ENCODE measurements at places on chromosomes 4 and X.
A peak's percentile ranks its signal among the peaks of the same experiment; 100 is the strongest.

- peak; percentile 74 for DNase-seq
Measured at GRCh38 chrX:119502727-119503483, 34.7 kb downstream of the SLC25A5 start.

DNA sequence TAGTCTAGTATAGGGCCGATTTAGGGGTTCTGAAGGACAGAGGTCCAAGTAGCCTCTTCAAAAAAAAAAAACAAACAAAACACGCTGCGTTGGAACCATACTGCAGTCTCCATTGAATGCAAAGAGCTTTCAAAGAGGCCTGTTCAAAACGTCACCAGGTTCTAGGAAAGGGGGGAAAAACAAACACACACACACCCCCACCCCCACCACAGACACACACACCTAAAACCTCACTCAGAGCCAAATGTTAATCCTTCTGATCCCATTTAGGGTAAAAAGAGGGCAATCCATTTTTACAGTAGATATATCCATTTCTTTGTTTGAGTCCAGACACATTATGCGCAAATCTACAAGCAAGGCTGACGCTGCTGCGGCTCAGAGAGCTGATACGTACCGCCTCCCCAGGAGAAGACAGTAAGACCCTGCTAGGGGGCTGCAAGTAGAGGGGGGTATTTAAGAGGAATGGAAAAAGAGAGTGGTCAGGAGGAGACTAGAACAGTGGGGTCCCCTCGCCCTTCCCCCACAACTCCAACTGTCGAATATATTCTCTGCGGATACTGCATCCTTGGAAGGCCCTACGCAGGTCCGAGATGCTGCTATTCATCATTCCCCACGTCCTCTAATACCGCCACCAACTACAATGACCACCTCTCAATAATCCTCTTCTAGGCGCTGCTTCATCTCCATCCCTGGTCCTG lies 1.3 kb downstream of the NKRF start:
- no peak for DNase-seq

DNA sequence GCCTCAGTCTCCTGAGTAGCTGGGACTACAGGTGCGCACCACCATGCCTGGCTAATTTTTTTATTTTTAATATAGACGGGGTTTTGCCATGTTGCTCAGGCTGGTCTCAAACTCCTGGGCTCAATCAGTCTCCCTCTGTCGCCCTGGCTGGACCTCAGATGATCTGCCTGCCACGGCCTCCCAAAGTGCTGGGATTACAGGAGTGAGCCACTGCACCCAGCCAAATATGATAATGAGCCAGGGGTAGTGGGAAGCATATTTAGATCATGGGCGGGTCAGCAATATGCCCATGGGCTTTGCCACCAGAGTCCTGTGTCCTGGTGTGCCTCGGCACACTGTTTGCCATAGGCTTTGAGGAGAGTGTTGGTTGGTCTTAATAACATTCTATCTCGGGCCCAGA lies 71.8 kb downstream of the FAM193A start:
- no peak for DNase-seq

DNA sequence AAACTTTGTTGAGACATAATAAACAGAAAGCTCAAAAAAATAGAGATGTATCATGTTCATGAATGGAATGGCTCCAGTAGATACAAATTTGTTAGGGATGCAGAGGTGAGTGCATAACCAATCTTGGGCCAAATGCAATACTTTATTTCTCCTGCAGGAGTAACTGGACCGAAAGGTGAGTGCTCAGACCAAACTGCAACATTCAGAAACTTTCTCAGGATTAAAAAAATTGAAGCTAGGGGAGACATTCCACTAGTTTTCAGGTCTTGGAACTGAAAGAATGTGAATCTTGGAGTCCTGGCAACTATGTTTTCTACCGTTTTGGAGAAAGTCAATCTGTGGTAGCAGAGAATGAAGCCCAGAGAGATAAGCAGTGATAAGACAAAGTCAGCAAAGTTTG lies 21.2 kb upstream of the LCORL start:
- no peak for DNase-seq

DNA sequence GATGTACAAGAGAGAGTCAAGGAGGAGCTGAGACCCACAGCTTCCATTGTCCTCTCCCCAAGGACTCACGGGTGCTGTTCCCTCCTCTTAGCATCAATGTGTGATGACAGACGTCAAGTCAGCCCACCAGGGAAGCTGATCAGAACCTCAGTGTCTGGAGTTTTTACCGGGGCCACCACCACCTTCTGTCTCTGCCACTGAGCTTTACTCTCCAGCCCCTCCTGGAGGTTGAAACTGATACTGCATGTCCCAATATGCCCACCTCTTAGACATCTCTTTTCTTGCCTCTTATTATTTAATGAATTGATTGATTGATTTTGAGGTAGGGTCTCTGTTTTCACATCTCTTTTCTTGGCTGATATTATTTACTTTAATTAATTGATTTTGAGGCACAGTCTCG lies 10.3 kb upstream of the AKAP17A start:
- DNase-seq: peak; percentile 32

- no peak for DNase-seq
Measured at GRCh38 chrX:74804574-74804973, 120.7 kb downstream of the NEXMIF start.

DNA sequence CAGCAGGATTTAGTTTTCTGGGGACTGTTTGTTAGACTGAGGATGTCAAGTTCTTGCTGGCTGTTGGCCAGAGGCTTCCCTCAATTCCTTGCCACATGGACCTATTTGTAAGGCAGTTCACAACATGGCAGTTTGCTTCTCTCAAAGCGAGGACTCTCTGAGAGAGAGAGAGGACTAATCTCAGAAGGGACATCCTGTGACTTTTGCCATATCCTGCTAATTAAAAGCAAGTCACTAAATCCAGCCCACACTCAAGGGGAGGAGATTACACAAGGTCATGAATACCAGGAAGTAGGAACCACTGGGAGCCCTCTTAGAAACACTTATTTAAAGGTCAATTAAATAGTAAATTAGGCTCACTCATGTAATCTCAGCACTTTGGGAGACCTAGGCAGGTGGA lies 38.2 kb downstream of the PPP1R2C start:
- no peak for DNase-seq

GRCh38 chr4:13218326-13218958 lies 265.7 kb downstream of the RAB28 start:
- DNase-seq: no peak

GRCh38 chr4:94462572-94462971 lies 10.8 kb downstream of the PDLIM5 start:
- DNase-seq: no peak

DNA sequence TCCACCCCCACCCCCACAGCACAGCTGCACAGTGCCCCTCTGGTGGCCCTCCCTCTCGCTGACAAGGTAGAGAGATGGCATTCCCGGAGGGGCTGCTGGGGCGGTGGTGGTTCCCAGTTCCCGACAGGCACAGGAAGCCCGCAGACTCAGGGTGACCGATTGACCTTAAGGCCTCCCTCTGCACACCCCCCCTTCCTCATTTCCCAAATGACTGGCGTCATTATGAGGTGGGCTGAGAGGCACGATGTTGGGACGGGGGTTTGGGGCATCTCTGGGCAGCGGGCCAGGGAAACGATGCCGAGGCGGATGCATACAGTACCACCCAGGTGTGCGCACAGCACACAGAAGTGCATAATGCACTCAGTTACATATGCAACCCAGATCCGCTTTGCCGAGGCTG lies 3.5 kb upstream of the TIMP1 start:
- no peak for DNase-seq

DNA sequence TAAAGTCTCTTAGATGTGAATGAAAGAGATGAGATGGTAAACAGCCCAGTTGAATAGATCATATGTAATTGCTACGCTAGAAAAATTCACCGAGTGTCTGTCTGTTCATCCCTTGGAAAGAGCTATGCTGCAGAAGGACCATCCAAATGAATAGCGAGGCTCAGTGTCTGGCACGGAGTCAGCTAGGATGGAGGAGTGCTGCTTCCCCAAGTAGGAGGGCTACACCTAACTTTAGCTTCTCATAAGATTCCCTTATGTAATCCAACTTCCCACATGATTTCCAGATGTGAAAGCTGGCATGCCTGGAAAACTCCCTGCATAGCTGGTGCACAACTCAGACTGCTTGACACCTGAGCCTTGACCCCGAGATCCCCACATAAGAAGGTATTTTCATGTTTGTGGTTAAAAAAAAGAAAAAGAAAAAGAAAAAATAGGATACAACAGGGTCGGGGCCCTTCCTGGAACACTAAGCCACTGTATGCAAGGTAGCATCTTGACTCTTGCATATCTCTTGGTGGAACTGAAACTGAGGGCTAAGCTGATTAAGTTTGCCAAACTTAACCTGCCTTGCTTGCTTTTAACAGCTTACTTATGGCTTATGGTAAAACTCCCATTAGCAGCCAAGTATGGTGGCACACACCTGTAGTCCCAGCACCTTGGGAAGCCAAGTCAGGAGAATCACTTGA lies 82.3 kb downstream of the FREM3 start:
- peak; percentile 6 for DNase-seq

GRCh38 chr4:4642496-4643000 lies 100.7 kb upstream of the STX18 start:
- no peak for DNase-seq

GRCh38 chr4:102722740-102723139 lies 38.0 kb downstream of the MANBA start:
- DNase-seq: no peak

DNA sequence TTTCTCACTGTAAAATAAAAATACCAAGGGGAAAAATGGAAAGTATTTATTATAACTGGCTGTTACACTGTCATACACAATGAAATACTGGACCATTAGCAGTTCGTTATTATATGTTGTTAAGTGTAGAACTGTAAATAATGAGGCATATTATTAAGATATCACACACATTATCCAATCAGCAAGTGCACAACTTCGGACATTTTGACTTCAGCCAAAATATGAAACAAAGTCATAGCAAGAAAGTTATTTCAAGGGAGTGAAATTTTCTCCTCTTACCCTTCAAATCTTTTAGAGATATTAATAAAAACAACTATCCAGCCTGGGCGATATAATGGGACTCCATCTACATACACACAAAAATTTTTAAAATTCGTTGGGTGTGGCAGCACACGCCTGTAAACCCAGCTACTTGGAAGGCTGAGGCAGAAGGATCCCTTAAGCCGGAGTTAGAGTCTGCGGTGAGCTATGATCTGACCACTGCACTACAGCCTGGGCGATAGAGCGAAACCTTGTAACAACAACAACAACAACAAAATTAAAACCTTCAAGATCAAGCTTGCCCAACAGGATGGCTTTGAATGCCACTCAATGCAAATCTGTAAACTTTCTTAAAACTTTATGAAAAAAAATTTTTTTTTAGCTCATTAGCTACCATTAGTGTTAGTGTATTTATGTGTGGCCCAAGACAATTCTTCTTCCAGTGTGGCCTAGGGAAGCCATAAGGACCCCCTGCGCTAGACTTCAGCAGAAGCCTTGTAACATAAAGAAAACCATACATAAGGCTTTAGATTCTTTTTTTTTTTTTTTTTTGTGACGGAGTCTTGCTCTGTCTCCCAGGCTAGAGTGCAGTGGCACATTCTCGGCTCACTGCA lies 1.3 kb upstream of the CISD2 start:
- no peak for DNase-seq

GRCh38 chr4:39043058-39043860 lies 11.1 kb upstream of the TMEM156 start:
- DNase-seq: peak; percentile 28

- DNase-seq: peak; percentile 57
Measured at GRCh38 chrX:115367951-115368350, 78.4 kb downstream of the LUZP4 start.

GRCh38 chr4:87025023-87025613 lies 90.3 kb downstream of the AFF1 start:
- DNase-seq: no peak

DNA sequence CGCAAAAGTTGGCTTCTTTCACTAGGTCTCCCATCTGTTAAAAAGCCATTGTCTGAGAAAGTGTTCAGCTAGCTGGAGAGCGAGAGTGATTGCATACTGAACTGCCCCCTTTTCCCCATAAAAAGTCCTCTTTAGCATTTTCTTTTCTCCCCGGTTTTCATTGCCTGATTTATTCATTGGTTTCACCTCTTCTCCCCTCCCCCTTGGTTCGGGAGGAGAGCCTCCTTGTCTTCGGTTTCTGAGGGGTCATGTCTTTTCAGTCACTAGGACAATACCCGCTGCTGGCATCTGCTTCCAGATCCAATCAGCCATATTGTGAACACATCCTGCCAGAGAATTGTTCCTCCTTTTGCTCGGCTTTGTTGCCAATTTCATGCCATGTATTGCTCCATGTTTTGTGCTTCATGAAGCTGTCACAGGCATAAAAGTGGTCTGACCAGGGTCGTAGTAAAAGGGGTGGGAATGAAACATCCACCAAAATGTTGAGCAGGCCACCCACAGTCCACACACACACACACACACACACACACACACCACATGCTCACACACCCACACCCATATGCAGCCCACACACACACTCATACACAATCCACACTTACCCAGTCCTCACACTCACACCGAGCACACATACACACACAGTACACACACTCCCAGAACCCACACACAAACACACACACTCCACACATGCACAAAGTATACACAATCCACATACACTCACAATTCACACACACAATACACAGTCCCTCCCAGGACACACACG lies 136.0 kb downstream of the NKX6-1 start:
- no peak for DNase-seq

GRCh38 chr4:163284304-163284703 lies 48.1 kb downstream of the NPY1R start:
- DNase-seq: no peak
